ENCODE measurements at places on chromosomes 1 and 21.
A peak's percentile ranks its signal among the peaks of the same experiment; 100 is the strongest.

GRCh38 chr1:230043081-230043480, 24.0 kb upstream of the GALNT2 start:
- no peak for DNase-seq

DNA sequence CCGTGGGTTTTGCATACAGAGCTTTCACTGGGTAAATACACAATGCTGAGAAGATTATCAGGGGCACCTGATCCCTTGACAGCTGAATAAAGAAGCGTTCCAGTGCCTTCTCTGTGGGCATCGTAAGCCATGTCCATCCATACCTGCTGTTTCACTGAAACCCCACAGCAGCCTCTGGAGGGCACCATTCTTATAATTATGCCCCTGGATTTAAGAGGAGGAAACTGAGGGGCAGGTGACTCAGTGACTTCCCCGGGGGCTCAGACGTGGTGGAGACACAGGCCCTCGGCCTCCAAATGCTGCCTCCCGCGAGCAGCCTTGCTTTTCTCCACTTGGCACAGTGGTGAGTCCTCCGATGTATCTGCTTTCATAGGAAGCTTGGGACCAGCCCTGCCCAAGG, 56.7 kb downstream of the B3GALT5 start:
- DNase-seq: no peak

GRCh38 chr1:44489481-44489880, 84.4 kb downstream of the RNF220 start:
- no peak for DNase-seq

DNA sequence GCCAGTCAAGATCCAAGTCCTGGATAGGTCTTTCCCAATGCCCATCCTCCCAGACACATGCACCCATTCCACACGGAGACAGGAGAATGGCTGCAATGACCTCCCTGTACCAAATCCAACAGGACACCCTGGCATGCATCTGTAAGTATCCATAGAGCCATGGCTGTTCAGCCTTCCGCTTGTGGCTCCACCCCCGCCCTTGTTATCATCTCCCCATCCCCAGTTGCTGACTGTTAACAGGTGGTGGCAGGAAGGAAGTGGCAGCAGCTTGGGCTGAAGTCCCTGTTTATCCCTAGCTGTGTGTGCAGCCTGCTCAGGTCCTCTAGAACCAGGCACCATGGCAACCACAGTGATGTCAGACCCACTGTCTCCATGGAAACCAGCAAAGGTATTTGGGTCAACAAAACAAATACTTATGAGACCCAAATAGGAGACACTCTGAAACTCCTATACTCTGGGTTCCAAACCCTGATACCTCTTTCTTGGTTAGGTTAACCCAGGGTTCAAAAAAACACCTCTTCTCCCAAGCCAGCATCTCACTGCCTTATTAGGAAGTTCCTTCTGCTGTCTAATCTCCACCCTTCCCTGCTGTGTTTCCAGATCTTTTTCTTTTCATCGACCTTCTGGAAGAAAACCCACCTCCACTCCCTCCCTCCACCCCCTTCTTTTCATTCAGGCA, 721 bp downstream of the PBXIP1 start:
- DNase-seq: no peak

- no peak for DNase-seq
These were observed 9.2 kb downstream of the PTBP2 start for GRCh38 chr1:96730574-96731298.

DNA sequence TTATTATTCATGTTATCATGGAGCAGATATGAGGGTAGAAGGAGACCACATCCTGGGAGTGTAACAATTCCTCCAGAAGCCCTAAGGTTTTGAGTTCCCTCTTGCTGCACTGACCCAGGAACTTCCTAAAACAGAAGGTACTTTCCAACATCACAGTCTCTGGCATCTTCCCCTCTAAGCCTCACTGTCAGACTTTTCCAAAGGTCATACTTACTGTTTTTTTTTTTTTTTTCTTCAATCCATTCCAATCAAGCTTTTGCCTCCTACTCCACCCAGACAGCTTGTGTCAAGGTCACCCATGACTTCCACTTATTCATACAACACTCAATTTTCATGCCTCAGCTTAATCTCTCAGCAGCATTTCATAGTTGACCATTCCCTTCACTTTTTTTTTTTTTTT, 18.4 kb upstream of the UQCRHL start:
- DNase-seq: no peak

DNA sequence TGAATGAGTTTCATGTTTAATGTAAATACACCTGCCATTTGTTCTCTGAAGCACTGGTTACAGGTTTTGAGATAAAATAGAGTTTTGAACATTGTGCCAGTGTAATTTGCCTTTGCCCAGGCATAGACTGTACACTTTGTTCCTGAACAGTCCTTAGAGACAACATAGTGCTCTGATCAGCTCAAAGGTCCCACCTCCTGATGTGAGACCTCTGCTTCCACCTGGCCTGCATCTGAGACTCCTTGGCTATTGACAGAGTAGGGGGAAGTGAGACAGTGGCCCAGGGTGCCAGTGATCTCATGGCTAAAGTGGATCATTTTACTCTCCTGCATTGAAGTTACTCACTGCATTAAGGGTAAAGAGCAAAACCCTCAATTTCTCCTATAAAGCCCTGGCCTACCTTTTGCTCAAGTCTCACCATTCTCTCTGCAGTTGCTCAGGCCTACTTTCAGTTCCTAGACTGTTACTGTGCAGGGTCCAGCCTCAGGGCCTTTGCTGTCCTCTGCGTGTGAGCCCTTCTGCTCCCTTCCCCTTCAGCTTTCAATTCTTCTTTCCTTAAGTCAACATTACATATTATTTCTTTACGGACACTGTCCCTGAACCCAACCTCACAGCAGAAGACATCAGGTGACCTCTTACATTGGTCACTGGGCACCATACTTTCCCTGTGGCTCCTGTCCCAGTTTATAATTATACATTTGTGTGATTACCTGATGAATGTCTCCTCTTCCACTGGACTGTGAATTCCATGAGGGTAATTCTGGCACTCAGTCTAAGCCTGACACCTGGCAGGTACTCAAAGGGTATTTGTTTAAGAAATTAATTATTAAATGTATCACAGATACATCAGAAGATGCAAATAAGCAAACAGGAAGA, 142.9 kb downstream of the ROR1 start:
- DNase-seq: no peak

DNA sequence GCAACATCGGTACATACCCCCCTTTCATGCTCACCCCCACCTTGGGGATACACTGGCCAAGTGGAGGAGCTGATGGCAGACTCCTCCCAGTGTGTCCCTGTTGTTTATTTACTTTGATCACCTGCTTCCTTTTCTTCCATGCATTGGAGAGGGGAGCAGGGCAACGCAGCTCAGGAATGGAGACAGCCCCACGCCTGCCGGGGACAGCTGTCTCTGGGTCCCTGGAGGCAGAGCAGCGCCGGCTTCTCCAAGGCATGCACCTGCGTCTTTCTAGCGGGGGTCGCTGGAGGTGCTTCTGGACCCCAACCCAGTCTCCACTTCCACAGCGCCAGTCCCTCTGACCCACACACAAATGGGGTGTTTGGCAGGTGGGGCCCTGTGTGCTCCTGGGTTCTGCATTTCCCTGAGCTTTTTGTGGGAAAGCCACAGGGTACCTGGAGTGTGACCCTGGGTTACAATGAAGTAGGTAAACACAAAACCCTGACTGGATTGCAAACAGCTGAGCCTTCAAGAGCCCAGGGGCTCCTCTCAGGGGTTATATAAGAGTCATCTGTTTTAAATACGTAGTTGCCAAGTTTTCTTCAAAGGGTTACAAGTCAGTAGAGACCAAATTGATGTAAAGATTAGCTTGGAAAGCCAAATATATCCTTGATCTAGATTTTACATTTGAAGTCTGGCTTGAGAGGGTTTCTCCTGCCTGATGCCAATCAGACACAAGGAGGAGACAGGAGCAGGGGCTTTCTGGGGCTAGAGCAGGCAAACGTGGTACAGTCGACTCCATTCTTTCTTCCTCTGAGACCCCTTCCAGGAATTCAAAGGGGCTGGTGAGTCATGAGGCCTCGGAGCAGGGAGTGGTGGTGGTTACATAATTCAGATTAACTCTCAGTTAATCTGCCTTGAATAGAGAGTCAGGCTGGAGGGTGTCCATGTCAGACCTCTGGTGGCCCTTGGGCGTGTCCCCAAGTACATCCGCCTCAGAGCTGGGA, 4.5 kb downstream of the AJAP1 start:
- no peak for DNase-seq

GRCh38 chr1:181356505-181357340, 126.6 kb upstream of the CACNA1E start:
- no peak for DNase-seq

GRCh38 chr1:99763956-99764355, 2.5 kb downstream of the FRRS1 start:
- DNase-seq: no peak

DNA sequence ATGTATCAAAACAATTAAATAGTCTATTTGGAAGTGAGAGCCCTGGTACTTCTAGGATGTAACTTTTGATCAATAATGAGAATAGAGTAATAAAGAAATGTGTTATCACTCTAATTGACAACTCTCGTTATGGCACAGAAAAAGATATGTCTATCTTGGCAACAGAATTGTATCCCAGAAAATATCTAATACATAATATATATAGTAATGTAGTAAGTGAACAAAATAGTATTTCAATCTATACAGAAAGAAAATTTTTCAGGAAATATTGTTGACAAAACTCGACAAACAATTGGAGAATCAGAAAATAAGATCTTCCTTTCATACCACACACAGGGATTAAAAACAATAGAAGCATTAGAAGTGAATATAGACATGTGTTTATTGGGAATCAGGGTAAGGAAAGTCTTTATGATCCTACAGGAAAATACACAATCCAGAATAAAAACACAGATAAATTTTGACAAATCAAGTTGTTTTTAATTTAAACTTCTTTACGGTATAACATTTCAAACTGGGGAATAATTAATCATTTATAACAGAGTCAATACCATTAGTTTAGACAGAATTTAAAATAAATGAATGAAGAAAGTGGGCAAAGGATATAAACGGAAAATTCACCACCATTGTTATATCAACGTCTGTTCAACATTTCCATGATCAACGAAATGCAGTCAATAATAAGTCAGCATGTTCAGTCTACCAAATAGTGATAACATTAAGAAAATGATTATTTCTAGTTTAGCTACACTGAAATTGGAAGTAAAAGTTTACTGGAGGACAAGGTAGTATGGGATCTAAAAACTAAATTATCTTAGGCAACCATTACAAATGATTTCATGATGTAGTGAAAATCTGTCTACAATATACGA, 1526.5 kb upstream of the TPTE start:
- no peak for DNase-seq

DNA sequence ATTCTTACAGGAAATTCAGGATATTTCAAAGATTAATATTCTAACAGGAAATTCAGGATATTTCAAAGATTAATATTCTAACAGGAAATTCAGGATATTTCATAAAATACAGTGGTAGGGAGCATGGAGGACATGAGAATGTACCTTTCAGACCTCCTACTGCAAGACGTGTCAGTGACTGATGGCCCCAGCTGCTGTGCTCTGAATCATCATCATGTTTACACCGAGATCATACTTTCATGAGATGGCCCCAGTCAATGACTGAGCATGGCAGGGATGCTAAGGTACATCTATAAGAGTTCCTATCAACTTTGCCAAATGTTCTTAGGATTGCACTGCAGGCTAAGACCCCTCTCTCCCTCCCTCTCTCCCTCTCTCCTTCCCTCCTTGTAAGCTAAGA, 69.0 kb downstream of the HFM1 start:
- no peak for DNase-seq

DNA sequence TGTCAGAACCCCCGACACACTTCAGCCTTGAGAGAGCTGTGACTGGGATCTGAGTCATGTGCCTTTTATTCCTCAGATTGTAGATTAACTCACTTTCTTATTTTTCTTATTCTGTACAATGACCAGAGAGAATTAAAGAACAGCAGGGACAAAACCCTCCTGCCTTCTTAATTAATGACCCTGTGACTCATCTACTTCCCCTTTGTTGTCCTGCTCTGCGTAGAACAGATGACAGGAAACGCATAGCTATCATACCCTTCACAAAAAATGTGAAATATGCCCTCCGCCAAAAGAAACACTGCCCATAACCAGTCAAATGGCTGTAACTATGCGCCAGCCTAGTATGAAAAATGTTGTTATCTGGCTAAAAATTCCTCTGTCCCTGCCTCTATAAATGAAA, 9.1 kb upstream of the PADI2 start:
- DNase-seq: peak; percentile 59

DNA sequence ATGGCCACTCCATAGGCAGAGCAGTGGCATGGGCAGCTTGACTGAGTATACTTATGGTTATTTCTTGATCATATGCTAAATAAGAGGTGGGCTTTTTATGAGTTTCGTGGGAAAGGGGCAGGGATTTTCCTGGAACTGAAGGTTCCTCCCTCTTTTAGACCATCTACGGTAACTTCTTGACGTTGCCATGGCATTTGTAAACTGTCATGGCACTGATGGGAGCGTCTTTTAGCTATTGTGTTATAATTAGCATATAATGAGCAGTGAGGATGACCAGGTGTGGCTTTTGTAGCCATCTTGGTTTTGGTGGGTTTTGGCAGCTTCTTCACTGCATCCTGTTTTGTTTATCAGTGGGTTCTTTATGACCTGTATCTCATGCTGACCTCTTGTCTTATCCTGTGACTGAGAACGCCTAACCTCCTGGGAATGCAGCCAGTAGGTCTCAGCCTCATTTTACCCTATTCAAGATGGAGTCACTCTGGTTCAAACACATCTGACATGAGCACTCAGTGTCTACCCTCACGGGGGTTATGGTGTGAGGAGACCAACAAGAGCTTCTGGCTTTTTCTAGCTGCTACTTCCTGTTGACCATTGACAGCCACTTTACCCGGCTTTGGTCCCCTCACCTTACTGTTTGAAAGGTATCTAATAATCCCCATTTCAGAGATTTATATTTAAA, 71.7 kb downstream of the GALNT2 start:
- no peak for DNase-seq

DNA sequence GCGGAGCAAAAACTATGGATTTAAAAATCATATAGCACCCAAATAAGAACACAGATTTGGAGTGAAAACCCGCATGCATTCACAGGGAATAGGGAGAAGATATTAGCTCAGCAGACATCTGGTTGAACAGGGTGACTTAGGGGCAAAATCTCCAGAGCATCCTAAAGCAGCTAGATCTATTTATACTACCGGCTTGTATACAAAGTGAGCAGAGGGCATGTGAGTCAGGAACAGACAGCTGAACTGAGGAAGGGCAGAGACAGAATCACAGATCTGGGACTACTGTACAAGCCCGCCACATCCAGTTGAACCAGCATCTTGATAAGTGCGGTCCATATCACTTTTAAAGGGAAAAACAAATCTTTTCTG, 35.2 kb upstream of the EXOSC10 start:
- DNase-seq: no peak

- no peak for DNase-seq
These were observed 37.5 kb upstream of the RD3 start for GRCh38 chr1:211529453-211529852.

GRCh38 chr1:205251576-205251975, 23.8 kb downstream of the TMCC2 start:
- DNase-seq: peak; percentile 39

DNA sequence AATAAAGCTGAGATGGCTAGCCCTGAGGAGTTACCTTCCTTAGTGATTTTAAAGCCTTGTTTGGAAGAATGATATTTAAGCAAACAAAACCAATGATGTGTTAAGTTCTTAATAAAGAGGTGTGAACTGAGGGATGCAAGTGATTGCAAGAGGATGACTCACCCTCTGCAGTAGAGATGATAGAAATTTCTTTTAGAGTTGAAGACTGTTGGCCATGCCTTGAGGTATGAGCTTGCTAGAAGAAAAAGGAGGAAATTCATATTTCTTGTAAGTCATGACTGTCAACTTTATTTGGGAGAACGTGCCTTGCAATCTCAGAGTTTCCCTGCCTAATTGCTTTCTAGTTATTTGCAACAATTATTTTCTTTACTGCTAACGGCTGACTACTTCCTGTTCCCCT, 94.7 kb downstream of the PLA2G4A start:
- no peak for DNase-seq

GRCh38 chr1:16155537-16156410, at the start of gene EPHA2:
Gene EPHA2 (minus strand): TSS chr1:16156069. CDS start chr1:16155932, 137 bp downstream.
- peak; percentile 74 for DNase-seq
